ENCODE measurements at places on chromosomes 2 and 18.
A peak's percentile ranks its signal among the peaks of the same experiment; 100 is the strongest.

GRCh38 chr2:238869293-238870124, 21.6 kb downstream of the TWIST2 start:
- H3K27me3 ChIP-seq, result no peaks in the 10 kb centered on the region
- H3K36me3 ChIP-seq, result no peaks in the 10 kb centered on the region
- no peaks in the 10 kb centered on the region for H3K4me1 ChIP-seq
- DNase-seq, result no peak
- no peak overlapping the region for H3K4me3 ChIP-seq

DNA sequence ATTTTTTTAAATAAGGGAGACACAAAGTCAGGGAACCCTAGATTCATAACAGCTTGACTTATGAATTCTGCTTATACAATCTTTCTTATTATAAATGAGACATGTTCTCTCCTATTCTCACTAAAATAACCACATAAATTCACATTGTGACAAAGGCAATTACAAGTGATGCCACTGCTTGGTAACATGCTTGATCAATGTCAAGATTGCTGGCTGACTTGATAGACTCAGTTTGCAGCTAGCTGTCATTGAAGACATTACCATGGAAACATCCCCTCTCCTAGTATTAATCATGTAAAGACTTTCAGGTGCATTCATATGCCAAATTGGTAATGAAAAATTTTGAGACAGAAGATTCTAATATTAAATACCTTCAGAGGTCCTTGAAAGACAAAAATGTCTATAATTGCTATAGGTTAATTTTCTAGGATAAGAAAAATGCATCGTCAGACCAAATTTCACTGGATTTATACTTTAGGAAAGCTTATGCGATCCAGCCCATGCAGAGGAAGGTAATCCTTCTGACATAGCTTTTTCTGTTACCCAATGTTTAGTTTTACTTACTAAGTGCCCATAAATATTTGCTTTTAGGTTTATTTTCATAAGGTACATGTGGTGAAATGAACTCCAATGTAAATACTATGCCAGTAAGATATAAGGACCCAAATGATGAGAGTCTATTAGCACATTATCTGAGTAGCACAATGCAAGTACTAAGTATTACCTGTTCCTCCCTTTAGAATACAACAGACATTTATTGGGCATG, 32.6 kb upstream of the ENOSF1 start:
- H3K27ac ChIP-seq, result no peak overlapping the region
- H3K4me1 ChIP-seq, result peaks cover 2% of the 10 kb centered on the region
- no peak overlapping the region for H3K4me3 ChIP-seq
- no peak for DNase-seq

DNA sequence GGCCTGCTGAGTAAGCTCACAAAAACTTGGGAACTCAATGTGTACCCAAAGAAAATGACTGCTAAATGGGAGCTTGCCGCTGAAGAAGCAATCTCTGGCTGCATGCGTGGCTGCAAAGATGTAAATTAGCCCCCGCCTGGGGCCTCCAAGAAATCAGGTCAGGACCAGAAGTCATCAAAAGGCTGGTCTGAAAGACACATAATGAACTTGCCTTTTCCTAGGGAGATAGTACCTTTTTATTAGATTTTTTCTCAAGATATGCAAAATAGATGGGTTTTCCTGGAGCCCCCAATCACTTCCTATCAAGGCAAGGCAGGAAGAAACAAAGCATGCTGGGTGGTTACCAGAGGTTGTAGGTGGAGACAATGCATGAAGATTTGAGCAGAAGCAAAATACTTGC, 38.9 kb downstream of the PDCL3 start:
- no peak overlapping the region for H3K4me3 ChIP-seq
- H3K4me1 ChIP-seq, result no peaks in the 10 kb centered on the region
- H3K27me3 ChIP-seq, result no peaks in the 10 kb centered on the region
- no peak overlapping the region for H3K27ac ChIP-seq
- DNase-seq, result no peak

DNA sequence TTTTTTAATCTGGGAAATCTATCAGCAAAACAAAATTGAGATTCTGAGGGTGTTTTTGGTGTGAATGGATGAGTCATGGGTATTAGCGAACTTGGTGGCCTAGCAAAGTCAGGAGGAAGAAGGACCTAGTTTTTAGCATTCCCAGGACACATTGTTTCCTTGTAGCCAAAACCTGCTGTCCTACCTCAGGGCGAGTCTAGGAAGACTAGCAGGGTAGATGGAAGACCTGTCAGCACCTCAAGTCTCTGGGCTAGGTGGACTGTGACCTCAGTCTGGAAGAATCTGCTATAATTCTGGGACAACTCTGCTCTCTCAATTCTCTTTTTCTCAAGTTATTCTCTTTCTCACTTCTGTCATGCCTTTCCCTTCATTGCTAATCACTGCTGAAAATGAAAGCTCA, 1399.3 kb upstream of the LRRTM1 start:
- DNase-seq, result no peak
- no peaks in the 10 kb centered on the region for H3K27me3 ChIP-seq
- no peak overlapping the region for H3K27ac ChIP-seq
- H3K4me1 ChIP-seq, result no peaks in the 10 kb centered on the region
- H3K4me3 ChIP-seq, result no peak overlapping the region

- no peak overlapping the region for H3K4me3 ChIP-seq
- H3K36me3 ChIP-seq, result peaks cover 3% of the 10 kb centered on the region
- no peaks in the 10 kb centered on the region for H3K27me3 ChIP-seq
- DNase-seq, result no peak
These were observed 31.0 kb downstream of the INSIG2 start for GRCh38 chr2:118119158-118119727.

- H3K4me3 ChIP-seq, result no peak overlapping the region
- peaks cover 4% of the 10 kb centered on the region for H3K36me3 ChIP-seq
- peak overlapping the region; percentile 60 for H3K27ac ChIP-seq
- no peaks in the 10 kb centered on the region for H3K27me3 ChIP-seq
- no peak for DNase-seq
- peaks cover 9% of the 10 kb centered on the region for H3K4me1 ChIP-seq
These were observed 90.2 kb downstream of the NCK2 start for GRCh38 chr2:105834931-105835330.

GRCh38 chr2:120465989-120466703, 120.2 kb downstream of the INHBB start:
- H3K4me1 ChIP-seq, result no peaks in the 10 kb centered on the region
- H3K4me3 ChIP-seq, result no peak overlapping the region
- no peak overlapping the region for H3K27ac ChIP-seq

- peaks cover 12% of the 10 kb centered on the region for H3K4me1 ChIP-seq
- peaks cover 18% of the 10 kb centered on the region for H3K27me3 ChIP-seq
- H3K27ac ChIP-seq, result no peak overlapping the region
- no peaks in the 10 kb centered on the region for H3K36me3 ChIP-seq
- no peak overlapping the region for H3K4me3 ChIP-seq
These were observed 143.4 kb downstream of the NDUFA10 start for GRCh38 chr2:239881561-239882320.

DNA sequence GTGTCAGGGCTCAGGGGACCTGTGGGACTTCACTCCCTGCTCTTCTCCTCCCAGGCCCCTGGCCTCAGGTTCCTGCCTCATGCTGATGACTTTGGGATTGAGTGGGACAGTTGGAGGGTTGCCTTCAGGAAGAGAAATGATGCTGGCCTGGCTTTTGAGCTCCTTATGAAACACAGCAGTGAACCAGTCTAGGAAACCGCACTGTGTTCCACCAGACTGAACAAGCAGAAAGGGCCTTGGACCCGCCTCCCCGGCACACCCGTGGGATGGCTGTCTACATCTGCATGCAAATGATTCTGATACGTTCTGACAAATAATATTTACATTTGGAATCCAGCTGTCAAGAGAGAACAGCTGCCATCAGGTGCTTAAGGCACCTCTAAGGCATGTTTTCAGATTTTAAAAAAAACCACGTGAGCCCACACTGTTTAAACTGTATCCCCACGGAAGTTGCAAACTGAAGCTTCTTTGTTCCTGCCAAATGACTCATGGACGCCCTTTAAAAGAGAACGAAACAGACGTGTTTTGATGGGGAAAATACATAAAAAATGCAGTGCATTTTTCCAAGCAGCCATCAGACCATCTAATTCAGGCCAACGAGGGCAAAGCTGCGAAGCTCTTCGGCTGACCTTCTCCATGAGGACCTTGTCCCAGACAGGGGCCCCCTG, 27.6 kb upstream of the ASAP2 start:
- H3K27me3 ChIP-seq, result no peaks in the 10 kb centered on the region
- no peak overlapping the region for H3K27ac ChIP-seq
- no peaks in the 10 kb centered on the region for H3K36me3 ChIP-seq
- no peaks in the 10 kb centered on the region for H3K4me1 ChIP-seq

GRCh38 chr2:99939135-99939534, 203.3 kb downstream of the AFF3 start:
- H3K27me3 ChIP-seq, result no peaks in the 10 kb centered on the region
- DNase-seq, result no peak
- no peak overlapping the region for H3K27ac ChIP-seq

DNA sequence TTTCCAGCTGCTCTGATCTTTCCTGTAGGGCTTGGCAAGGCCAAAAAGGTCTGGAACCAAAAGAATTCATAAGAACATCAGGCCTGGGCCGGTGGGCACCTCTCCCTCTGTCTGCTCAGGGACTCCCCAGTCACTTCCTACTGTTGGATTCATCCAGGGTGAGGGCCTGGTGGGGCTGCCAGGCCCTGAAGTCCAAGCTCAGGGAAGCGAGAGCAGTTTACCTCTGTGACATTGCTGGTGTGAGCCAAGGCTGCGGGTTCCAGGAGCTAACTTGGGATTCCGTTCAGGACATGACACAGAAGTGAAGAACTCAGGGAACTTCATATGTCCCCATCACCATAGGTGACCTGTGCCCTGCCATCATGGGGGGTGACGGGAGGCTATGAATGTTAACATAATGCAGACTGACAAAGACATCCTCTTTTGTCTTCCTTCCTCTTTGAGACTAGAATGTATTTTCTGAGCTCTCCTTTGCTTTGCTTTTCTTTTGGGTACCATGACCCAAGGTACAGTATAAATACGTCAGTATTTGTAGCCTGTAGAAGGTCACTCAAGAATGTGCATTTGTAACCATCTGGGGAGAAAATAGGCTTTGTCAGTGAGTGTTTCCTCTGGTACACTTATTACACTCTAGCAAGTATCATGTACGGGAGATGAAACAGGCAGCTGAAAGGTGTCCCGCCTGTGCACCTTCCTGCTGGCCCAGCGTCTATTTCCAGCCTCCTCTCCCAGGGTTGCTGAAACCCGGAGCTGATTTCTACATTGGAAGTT, 130.5 kb upstream of the SLC1A4 start:
- H3K4me3 ChIP-seq, result peak overlapping the region; percentile 40
- H3K36me3 ChIP-seq, result no peaks in the 10 kb centered on the region
- peaks cover 12% of the 10 kb centered on the region for H3K4me1 ChIP-seq
- DNase-seq, result no peak

DNA sequence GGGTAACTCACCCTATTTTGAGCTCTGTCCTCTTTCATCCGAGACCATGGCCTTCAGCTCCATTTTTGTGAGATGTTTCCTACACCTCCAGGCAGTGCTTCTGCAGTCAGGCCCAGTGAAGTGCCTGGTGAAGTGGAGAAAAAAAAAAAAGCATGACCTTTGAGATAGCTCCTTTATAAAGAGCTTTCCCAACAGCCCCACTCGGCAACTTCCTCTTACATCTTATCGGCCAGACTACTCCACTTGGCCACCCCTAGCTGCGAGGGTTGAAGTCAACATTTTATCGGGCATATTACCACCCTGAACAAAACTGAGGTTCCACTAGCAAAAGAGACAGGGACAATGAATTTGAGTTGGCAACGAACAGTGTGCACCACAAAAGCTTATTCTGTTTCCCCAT, 124.8 kb upstream of the RNF152 start:
- no peak overlapping the region for H3K4me3 ChIP-seq
- no peak overlapping the region for H3K27ac ChIP-seq
- H3K36me3 ChIP-seq, result no peaks in the 10 kb centered on the region
- DNase-seq, result no peak
- no peaks in the 10 kb centered on the region for H3K27me3 ChIP-seq
- no peaks in the 10 kb centered on the region for H3K4me1 ChIP-seq

- H3K4me3 ChIP-seq, result no peak overlapping the region
- no peak overlapping the region for H3K27ac ChIP-seq
- H3K27me3 ChIP-seq, result no peaks in the 10 kb centered on the region
- H3K4me1 ChIP-seq, result no peaks in the 10 kb centered on the region
- peaks cover 22% of the 10 kb centered on the region for H3K36me3 ChIP-seq
These were observed 100.9 kb downstream of the ATAD2B start for GRCh38 chr2:23826040-23826439.

DNA sequence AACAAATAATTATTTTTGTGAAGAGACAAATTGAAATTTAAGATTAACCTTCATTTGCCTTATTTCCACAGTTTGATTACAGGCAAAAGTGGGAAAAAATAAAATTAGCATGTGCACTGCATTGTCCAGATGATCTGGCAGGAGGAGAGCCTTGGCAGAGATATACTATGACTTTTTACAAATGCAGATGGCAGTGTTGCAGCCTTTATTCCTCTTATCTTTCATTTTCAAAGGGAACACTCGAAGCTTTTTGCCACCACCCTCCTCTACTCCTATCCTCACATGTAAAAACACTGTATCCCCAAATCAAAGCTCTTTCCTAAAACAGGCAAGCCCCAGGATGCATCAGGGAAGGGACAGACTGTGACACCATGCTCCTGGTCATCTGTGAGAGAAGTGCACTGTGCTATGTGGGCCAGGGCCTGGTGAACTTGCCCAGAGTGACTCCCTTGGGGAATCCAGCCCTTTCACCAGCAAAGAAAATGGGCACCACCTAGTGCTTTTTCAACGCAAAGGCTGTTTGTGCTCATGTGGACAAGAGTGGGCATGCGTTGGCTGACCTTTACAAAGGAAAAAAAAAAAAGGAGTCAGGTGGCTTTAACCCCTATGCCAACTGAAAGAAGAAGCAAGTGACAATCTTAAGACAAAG, 74.7 kb upstream of the ETAA1 start:
- no peak for DNase-seq
- no peak overlapping the region for H3K27ac ChIP-seq
- H3K4me1 ChIP-seq, result no peaks in the 10 kb centered on the region
- no peaks in the 10 kb centered on the region for H3K27me3 ChIP-seq

DNA sequence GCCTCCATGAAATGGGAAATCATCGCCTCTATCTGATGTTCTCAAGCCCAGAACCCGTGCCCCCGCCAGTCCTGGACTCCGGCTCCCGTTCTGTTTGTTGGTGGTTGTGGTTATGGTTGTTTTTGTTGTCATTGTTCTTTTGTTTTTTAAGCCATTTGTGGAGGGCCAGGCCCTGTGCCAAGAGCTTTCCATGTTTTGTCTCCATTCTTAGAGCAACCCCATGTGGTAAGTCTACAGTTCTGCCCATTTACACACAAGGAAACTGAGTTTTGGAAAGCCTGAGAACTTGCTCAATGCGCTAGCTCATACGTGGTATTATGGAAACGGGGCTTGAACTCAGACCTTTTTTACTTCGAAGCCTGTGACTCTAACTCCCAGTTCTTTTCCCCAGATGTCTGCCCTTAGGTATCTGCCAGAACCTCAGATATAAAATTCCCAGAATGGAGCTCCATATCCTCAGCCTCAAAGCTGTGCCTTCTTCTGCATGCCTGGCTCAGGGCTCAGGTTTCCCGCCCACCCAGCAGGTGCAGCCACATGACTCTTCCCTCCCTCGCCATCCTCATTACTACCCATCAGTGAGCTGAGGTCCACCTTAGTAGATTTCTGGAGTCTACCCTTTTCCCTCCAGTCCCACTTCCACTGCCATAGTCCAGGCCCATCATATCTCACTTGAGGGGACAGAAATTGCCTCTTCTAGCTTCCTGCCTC, 194.1 kb downstream of the KLHL29 start:
- no peak overlapping the region for H3K27ac ChIP-seq
- no peaks in the 10 kb centered on the region for H3K36me3 ChIP-seq
- no peaks in the 10 kb centered on the region for H3K27me3 ChIP-seq
- no peak for DNase-seq
- no peaks in the 10 kb centered on the region for H3K4me1 ChIP-seq
